ENCODE measurements at places on chromosomes 2 and 18. TPM values are rescaled to one million over a fixed set of nuclear protein-coding genes. Genes with fewer than 3 reads are reported as not detected.

GRCh38 chr2:63425606-63426005 is 162.7 kb downstream of the WDPCP start:
- no peak for DNase-seq

DNA sequence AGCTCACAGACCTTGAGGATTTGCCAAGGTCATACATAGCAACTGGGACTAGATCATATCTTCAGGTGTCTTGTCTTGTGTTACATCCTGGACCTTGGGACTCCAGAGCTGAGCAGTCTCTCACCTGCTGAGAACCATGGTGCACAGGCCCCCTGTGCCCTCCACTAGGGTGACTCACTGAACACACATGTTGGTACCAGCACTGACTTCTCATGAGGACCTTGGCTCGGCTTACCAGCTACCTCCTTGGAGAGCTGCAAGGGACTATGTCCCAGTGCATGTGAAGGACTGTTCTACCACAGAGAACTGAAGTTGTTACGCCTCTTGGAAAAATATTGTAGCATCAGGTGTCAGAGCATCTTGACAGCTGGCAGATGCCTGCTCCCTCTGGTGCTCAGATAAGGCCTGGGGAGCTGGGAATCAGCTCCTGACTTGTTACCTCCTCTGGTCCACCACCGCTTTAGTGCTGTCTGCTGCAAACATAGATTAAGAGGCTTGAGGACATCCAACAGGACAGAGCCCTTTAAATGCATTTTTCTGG is 72.1 kb downstream of the WDSUB1 start:
- DNase-seq: no peak

DNA sequence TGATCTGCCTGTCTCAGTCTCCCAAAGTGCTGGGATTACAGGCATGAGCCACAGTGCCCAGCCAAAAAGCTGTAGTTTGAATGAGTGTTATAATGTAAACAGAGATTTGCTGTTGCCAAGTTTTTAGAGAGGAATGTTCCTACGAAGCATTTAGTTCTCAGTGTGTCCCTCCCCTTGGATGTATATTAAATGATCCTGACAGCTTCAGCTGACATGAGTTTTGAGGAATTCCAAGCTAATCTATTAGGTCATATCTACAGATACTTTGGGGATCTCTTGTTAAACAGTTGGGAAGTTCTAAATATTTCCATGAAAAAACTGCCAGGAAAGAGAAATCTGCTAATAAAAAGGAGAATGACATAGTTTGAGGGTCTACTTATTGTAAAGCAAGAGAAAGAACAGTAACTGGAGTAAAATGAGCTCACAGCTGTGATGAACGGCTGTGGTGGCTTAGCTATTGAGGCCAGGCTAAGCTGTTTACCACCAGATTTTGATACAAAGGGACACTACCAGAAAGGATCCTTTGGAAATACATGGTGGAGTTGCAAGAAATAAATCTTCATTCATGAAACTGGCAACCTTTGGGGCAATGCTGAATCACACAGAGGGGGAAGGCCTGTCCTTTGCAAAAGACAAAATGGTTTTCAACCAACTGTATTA is 2.6 kb upstream of the STON1 start:
- DNase-seq: no peak

- DNase-seq: no peak
Observed at GRCh38 chr2:95061119-95061512, 35.6 kb downstream of the MAL start.

GRCh38 chr2:905091-905832 is 45.4 kb upstream of the SNTG2 start:
- no peak for DNase-seq

- no peak for DNase-seq
Observed at GRCh38 chr18:49225160-49225559, 235.3 kb downstream of the DYM start.

UGT1A4 gene
- total RNA-seq: not detected

TMEFF2 gene
- not detected for total RNA-seq

LOXL3 gene
- 1.0 TPM for total RNA-seq

CFAP65 gene
- not detected for total RNA-seq

IL18RAP gene
- 5.2 TPM for total RNA-seq

TACR1 gene
- total RNA-seq: not detected

GRCh38 chr18:34818064-34818463 is 108.0 kb downstream of the DTNA start:
- DNase-seq: no peak

GRCh38 chr2:105573910-105574655 is 170.6 kb upstream of the NCK2 start:
- DNase-seq: no peak

NGEF gene
- 0.37 TPM for total RNA-seq

DNA sequence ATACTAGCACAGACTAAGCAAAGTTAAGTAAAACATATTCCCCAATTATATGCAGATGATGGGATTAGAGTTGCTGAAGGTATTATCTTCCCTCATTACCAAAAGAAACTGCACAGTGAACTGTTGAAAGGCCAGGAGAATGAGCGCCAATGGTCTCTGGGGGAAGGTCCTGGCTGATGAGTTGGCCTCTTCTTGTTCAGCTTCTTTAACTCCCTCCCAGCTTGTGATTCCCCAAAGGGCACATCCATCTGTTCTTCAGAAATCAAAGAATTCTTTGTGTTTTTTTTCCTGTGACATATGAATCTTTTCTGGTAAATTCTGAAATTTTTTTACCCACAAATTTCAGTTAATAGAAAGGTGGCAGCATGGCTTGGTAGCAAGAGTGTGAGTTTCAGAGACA is 667.6 kb downstream of the CNTNAP5 start:
- no peak for DNase-seq

DNA sequence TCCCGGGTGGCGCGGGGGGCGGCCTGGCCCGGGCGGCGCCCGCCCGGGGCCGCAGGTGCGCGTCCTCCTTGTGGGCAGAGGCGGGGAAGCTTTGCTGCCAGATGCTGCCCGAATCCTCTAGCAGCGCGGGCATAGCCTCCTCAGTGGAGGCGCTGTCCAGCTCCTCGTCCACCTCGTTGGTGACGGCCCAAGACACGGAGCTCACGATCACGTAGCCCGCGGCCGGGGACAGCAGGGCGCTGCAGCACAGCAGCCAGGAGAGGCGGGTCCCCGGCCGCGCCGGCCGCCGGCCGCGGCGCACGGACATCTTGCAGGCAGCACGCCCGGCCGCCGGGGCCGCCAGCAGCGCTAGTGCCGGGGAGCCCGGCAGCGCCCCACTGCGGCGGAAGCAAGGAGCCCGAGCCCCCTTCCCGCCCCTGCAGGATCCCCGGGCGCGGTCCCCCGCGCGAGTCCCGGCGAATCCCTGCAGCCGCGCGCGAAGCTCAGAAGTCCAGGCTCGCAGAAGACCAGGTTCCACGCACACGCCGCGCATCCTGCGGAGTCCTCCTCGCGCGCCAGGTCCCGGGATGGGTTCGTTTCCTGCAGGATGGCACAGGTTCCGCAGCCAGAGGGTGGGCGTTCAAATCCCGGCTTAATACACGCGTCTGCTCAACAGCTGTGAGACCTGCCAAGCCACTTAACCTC is at the start of gene CREG2:
Gene CREG2 (minus strand): TSS at position 353 of the 684 bp plus-strand sequence. CDS start 46 bp downstream, at position 307.
- peak; percentile 31 for DNase-seq

DNA sequence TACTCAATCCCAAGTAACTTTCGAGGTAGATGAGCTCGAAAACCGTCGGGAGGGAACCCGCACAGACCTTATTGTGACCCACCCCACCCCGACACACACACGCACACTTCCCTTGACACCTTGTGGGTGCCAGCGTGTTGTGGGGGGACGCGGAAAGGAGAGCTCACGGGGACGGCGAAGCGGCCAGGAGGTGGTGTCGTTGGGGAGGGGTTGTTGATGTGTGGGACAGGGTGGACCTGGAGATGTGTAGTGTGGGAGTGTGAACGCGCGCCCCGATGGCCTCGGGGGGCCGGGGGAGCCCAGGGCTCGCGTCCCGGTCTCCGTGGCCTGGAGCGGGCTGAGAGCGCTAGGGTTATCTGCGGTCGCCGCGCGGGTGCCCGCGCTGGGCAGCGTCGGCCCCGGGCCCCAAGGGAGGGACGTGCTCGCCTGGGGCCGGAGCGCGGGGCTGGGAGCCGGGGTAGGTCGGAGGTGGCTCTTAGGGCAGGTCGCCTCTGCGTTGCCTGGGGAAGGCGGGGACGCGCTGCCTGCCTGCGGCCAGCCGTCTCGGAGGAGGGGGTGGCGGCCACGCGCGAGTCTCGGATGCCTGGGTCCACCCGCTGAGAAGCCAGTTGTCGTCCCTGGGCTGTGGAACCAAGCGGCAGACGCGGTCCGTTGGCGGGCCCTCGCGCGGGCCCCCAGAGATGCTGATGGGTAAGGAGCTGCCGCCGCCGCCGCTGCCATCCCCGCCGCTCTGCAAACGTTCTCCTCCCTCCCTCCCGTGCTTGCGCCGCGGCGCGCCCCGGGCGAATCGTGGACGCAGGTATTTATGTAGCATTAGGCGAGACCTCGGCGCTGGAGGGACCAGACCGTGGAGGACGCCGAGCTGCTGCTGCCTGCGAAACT is 1.6 kb downstream of the KLHL29 start:
- DNase-seq: no peak

CEBPZ gene
- 131 TPM for total RNA-seq

- DNase-seq: no peak
Observed at GRCh38 chr2:223797811-223798721, 39.3 kb downstream of the AP1S3 start.

DYSF gene
- total RNA-seq: 0.16 TPM

DNA sequence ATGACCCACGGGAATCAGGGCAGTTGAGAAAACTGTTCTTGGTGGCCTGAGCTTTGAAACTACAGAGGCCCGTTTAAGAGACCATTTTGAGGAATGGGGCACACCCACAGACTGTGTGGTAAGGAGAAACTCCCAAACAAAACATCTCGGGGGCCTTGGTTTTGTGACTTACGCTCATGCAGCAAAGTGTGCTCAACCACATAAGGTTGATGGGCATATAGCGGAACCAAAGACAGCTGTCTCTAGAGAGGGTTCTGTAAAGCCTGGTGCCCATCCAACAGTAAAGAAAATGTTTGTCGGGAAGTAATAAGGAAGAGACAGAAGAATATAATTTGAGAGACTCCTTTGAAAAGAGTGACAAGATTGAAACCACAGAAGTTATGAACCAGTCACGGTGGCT is 5.4 kb downstream of the MRO start:
- DNase-seq: no peak

SALL3 gene
- total RNA-seq: not detected

DNA sequence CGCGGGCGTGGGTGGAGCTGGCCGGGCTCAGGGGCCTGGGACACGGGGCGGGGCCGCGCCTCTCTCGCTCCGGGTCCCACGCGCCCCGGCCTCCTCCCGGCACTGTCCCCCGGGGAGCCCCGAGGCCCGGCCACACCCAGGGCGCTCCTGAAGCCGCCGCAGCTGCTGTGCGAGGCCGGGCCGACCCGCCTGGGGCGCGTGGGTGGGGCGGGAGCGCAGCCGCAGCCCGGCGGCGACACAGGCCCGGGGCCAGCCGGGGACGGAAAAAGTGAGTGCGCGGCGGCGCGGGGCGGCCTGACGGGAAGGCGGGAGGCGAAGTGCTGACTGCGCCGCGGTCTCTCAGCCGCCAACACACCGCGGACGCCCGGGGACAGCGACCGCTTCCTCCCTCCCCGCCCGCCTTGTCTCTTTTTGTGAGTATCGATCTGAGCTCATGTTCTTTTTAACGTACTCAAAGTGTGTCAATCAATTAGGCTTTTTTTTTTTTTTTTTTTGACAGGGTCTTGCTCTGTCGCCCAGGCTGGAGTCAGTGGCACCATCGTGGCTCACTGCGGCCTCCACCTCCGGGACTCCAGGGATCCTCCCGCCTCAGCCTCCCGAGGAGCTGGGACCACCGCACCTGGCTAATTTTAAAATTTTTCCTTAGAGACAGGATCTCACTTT is 14.5 kb downstream of the PDCD1 start:
- DNase-seq: peak; percentile 80

- no peak for DNase-seq
Observed at GRCh38 chr2:167398873-167399272, 510.6 kb downstream of the XIRP2 start.

DNA sequence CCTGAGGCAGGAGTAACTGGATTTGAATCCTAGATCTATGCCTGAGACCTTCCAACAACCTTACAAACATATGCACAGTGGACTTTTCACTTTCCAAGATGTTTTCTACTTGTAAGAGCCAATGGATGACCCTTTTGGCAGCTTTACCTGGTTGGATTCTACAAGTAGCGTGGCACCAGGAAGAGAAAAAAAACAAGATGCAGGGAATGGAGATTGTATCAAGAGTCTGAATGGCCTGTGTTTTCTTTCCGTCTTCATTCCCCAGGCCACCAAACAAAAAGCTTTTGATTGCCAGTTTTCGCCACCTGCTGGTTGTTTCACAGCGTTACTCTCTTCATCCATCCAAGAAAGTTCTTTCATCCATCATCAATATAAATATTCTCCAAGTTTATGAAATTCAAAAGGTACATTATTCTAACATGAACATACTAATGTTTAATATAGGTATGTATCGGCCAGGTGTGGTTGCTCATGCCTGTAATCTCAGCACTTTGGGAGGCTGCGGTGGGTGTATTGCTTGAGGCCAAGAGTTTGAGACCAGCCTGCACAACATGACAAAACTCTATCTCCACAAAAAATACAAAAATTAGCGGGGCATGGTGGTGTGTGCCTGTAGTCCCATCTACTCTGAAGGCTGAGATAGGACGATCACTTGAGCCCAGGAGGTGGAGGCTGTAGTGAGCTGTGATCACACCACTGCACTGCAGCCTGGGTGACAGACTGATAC is 3.5 kb upstream of the BCL2 start:
- DNase-seq: peak; percentile 56

Data from activated T-cell treated with anti-CD3 and anti-CD28 coated beads, Interleukin-2, amount 50 U/mL, for 4 hours (primary cell).